Inflammatory macrophage treated with lipopolysaccharide for 4 hours (primary cell): ENCODE measurements at places on chromosomes 1 and 21.

DNA sequence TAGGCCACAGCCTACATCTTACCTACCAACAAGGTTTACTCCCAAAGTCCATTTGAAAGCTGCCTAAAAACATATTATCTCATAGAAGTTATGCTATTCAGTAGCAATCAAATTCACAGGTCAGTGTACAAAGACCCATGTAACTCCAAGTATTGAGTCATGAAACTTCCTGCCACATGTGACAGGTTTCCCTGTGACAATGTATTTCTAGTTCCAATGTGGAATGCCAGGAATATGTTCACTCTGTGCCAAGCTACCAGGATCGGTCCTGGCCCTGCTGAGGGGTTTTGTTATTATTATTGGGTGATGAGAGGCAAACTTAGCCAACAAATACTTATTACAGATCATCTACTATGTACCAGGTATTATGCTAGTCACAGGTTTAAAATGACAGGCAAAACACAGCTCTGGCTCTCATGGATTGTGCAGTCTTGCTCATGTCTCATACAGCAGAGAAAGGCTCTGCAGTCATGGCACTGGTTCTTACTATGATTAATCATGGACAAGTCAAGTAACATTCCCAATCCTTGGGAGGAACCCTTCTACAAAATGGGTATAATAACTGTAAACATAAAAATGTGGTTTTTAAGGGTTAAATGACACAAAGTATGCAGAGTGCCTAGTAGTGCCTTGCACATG is 22.5 kb downstream of the DPH5 start:
- DNase-seq = no peak

DNA sequence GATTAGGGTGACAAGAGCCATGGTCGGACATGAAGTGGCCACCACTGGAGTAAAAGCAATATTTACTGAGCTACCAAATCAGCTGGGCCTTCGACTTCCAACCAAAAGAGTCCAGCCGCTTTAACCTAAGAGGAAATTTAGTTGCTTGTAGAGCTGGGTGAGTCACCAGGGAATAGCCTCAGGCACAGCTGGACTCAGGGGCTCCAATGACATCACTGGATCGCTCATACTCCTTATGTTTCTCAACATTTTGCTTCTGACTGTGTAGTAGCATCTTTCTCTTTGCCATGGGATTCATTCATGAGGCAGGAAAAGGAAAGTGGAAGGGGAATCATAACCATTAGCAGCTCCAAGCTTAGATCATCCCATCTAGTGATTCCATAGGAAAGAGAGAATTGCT is 664.4 kb downstream of the MATN1 start:
- DNase-seq = peak; percentile 67

- no peak for DNase-seq
Measured at GRCh38 chr1:238380167-238380566, 489.4 kb upstream of the ZP4 start.

DNA sequence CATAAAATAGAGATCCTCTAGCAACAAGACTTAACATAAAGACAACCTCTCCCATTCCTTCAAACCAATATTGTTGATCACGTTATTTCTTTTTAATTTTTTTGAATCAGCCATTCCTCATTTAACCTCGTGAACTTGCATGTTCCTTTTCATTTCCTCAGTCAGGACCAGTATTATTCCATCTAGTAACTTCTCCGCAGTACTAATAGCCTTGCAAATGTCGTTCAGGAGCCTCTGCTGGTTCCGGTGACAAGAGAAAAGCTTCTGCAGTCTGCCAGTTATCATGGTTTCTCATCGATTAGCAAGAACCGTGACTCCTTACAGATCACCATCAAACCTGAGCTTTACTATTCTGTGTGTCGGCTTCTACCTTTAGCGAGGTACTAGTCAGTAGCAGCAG is 3.0 kb downstream of the APP start:
- no peak for DNase-seq

GRCh38 chr1:111274653-111275052 is 16.0 kb upstream of the CHIA start:
- peak; percentile 82 for DNase-seq

DNA sequence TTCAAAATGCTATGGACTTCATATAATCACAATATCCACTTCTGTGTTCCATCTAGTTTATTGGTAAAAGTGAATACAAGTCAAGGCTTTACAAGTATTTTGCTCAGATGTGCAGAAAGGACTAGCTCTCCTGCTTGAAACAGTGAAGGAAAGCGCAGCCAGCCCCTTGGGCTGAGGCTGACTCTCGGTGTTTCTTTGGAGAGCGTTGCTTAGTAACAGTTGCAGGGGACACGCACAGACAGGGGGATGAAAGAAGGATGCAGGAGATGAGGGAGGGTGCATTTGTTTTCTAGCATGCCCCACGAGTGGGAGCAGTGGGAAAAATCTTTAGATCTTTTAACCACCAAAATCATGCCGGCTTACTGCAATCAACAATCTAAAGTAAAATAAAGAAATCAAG is 9.1 kb downstream of the PYCR2 start:
- DNase-seq = no peak

DNA sequence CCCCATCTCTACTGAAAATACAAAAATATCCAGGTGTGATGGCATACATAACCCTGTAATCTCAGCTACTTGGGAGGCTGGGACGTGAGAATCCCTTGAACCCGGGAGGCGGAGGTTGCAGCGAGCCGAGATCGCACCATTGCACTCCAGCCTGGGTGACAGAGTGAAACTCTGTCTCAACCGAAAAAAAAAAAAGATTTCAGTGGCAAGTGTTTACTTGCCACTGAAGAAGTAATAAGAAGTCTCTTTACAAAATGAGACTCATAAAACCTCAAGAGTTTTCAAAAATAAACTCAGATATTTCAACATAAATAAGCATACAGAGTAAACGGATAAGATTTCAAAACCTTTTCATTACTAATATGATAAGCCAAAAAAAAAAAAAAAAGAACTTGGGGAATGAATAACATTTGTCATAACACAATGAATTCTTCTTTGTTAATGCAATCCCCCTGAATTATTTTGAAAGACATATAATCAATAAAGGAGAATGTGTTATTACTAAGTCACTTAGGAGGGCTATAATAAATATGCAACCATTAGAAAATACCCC is 34.2 kb upstream of the EXO1 start:
- peak; percentile 42 for DNase-seq

DNA sequence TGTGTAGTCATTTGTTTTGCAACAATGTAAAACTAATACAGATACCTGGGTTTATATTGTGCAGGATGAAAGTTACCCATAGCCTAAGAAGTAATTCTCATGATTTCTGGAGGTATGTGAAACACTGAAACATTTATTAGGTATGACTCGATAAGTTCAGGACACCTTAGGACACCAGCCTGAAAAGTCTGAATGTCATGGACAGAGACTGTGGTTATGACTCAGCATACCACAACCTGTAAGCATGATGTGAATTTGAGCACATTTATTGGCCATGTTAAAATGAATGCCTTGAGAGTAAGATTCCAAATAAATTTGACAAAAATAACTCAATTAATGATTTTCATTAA is 1471.7 kb upstream of the B3GALT2 start:
- DNase-seq = no peak

DNA sequence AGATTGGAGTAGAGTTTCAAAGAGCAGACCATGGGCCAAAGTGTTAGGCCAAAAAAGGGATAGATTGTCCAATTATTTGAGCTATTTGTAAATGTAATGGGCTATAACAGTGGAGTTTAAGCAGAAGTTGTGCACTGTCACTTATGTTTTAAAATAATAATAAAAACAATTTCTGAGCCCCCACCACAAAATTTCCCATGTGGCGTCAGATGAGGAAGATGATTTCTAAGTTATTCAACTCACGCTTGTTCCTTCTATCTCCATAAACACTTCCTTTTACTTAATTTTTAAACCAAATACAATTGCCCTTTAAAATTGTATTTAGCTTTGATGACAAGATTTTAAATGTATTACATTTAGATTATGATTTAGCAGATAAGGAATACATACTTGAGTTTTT is 330.0 kb downstream of the PTPRC start:
- peak; percentile 58 for DNase-seq

DNA sequence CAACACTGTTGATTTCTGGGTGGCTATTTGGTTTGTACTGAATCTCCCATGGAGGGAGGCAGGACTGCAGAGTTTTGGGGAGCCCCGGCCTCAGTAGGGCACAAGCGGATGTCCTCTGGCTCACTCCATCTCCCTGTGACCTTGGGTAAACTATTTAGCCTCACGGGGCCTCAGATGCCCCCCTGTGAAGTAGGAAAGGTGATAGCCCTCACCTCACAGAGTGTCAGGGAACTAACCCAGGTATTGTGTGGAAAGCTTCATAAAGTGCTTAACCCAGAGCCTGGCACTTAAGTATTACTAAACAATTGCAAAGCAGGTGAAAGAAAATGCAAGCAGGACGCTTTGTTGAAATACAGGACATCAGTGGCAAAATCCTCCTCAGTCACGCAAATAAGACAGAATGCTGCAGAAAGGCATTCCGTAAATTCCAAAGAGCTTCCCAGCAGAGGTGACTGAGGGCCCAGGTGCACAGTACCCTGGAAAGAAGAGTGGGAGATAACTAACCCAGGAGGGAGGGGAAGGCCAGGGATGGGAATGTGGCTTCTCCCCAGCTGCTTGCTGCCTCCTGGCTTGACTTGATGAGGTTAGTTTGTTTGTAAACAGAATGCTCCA is 436.3 kb downstream of the PRDM2 start:
- DNase-seq = no peak

DNA sequence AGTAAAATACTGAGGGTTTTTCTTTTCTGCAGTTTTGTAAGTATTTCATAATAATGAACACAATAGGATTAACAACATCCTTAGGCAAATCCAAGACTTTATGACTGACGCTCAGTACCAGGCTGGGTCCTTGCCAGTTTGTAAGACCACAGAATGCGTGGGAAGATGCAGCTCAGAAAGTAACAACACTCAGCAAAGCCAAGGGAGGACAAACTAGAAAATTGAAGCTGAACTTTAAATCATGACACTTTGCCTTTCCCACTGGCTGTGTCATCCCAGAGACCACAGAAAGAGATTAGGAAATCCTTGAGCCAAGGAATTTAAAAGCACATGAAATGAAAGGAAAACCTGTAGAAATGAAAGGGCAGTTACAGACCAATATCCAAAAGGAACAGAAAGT is 426.3 kb upstream of the CHRM3 start:
- DNase-seq = peak; percentile 12

- no peak for DNase-seq
Measured at GRCh38 chr1:159229260-159229885, 24.7 kb downstream of the ACKR1 start.

DNA sequence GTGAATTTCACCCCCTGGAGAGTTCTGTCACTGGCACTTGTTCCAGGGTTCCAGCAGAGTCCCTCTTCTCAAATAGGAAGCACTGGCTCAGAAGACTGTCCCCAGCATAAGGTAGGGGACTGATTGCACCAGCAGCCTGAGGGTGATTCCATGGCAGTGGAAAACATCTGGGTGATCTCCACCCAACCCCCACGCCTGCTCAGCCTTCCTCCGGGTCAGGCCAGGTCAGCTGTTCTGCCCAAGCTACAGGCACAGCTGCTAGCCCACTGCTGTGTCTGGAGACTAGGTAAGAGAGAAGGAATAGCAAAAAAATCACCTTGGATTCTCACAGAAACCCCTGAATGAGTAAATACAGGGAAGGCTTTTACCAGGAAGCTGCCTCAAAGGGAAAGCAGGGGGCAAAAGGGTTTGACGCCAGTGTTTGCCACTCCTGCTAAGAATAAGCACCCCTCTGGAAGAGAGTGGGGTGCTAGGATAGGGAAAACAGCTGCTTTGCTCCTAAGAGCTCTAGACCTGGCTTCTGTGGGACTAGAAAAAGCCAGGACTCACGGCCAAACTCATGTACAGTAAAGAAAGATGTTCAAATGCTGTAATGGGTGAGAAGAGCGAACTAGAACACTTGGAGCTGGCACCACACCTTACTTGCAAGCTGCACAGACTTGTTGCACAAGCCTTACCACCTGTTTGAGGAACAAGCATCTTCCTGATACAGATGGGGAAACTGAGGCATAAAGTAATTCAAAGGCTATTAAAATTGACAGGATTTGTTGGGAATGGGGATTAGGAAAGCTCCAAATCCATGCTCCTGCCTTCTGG is 1.0 kb upstream of the DENND2D start:
- no peak for DNase-seq

- DNase-seq = peak; percentile 12
Measured at GRCh38 chr21:45970674-45971615, 10.6 kb upstream of the COL6A1 start.

GRCh38 chr1:233614743-233615521 is 1.0 kb downstream of the KCNK1 start:
- no peak for DNase-seq

DNA sequence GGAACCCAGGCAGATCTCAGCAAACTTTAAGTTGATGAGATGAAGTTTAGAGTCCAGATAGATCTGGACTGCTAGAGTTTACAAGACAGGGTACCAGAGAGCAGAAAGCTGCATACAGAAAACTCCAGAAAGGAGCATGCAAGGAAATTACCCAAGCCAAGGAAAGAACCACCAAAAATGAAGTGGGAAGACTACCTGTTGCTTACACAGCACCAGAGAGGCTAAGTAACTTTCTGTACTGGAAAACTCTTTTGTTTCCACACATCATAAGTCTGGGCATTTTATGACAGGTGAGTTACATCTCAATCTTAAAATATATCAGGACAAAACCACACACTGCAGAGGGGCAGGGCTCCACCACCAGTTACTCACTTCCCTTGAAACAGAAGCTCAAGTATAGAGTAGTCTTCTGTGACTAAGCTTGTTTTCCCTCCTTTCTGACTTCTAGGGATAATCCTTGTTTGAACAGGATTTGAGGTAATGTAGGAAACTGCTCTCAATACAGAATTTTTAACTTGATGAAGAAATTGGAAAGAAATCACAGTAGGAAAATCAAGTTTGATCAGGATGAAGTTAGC is 17.4 kb upstream of the GJA9 start:
- no peak for DNase-seq

GRCh38 chr1:214446772-214447556 is 104.4 kb downstream of the PTPN14 start:
- no peak for DNase-seq

- DNase-seq = peak; percentile 15
Measured at GRCh38 chr1:63148825-63149645, 173.3 kb upstream of the FOXD3 start.

DNA sequence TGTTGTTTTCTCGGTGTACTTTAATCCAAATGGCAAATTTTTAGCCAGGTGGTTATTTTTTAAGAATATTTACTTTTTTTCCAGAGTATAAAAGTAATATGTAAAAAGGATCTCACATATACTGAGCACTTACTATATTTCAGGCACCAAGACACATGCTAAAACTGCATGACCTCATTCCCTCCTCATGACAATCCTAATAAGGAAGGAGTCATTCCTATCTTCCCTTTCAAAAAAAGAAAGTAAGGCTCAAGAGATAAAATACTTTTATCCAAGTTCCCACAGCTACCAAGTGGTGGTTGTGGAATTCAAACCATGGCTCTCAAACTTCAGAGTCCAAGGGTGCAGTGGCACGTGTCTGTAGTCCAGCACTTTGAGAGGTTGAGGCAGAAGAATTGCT is 19.4 kb downstream of the ATP2B4 start:
- DNase-seq = peak; percentile 52

GRCh38 chr1:63943393-63943792 is 169.6 kb downstream of the ROR1 start:
- DNase-seq = no peak
